ENCODE measurements at places on chromosomes 2 and 18. TPM values are rescaled to one million over a fixed set of nuclear protein-coding genes. Genes with fewer than 3 reads are reported as not detected.

DNA sequence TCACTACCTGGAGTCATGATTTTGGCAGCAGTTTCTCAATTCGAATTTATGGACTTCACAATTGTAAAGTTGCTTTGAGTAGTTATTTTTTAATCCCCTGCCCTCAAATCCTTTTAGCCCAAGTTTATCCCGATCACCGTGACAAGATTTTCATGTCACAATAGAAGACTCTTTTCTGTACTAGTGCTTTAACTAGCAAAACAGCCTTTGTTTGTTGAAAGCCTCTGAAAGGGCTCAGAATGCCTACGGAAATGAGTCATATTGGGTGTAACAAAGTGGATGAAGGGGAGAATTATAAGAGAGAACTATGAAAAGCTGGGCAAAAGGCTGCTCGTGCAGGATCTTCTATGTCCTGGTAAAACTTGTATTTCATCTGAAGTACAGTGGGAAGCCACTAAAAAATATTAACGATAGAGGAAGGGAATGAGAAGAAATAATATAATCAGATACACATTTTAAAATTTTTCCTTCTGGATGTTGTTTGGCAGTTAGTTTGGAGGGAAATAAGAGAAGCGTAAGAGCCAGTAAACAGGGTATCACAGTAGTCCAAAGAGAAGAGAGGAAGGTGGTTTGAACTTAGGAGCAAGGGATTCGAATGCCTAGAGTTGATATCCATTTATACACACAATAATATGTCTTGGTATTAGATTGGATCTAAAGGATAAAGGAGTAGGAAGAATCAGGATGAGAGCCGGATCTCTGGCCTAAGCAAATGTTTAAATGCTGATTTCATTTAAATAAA, 114.9 kb downstream of the GALNT13 start:
- DNase-seq, result no peak

DNA sequence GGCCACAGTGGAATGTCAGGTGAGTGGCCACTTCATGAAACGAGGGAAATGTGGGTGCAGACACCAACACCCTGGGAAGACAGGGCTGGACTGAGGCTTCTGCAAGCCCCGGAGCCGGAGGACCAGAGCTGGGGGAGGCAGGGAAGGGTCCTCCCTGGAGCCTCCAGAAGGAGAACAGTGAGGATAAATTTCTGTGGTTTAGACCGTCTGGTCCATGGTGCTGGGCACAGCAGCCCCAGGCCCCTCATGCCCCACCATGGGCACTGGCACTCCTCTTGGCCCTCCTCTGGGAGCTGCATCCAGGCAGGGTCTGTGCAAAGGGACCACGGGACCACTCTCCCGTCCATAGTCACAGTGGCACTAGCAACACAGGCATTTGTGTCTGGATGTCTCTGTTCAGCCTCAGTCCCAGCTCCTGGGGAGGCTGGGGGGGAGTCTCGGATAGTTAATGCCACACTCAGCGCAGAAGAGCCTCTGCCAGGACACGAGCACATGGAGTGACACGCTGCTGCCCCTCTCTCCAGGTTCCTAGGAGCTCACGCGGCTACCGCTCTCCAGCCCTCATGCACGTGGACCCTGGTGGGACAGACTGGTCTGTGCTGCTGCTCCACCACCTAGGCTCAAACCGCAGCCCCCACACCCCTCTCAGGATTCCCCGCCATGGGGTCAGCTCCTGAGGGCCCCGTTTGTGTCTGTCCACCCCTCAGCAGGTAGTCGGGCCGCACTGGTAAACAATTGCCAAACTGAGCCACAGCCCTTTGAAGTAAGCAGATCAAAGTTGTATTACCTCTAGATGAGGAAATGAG, 305.9 kb upstream of the SALL3 start:
- DNase-seq, result no peak

- DNase-seq, result no peak
These were observed 46.7 kb downstream of the FANCL start for GRCh38 chr2:58194458-58194857.

GRCh38 chr2:191682126-191682525, 4.2 kb downstream of the NABP1 start:
- no peak for DNase-seq

- peak; percentile 25 for DNase-seq
These were observed 675 bp downstream of the PRKD3 start for GRCh38 chr2:37323781-37324535.

GRCh38 chr2:62971936-62972335, 78.7 kb upstream of the OTX1 start:
- no peak for DNase-seq

DNA sequence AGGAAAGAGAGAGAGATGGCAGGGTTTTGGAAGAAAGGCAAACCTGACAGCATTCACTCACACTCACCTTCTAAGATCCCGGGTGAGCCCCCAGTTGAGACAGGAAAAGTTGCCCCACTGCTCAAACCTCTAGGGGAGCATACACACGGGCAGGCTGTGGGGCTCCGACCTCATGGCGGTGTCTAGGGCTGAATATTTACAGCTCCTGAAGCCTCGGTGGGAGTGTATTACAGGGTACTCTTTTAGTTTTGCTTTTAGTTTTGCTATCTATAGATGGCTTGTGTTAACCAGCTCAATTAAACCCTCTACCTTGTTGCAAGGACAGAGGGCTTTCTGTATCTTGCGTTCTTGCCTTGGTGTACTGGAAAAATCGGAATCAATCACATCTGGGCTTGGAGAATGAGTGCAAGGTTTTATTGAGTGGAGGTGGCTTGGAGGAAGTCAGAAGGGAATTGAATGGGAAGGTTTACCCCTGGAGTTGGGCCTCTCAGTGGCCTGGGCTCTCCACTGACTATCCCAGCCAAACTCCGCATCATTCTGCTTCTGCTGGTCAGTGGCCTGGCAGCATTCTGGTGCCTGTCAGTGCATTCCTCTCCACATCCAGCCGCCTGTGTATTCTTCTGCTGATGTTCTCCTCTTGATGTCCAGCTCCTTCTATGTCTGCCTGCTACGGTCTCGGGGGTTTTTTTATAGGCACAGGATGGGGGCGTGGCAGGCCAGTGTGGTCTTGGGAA, 10.1 kb upstream of the IFIH1 start:
- DNase-seq, result no peak

GRCh38 chr2:16187482-16187817, 247.1 kb downstream of the MYCN start:
- no peak for DNase-seq

DNA sequence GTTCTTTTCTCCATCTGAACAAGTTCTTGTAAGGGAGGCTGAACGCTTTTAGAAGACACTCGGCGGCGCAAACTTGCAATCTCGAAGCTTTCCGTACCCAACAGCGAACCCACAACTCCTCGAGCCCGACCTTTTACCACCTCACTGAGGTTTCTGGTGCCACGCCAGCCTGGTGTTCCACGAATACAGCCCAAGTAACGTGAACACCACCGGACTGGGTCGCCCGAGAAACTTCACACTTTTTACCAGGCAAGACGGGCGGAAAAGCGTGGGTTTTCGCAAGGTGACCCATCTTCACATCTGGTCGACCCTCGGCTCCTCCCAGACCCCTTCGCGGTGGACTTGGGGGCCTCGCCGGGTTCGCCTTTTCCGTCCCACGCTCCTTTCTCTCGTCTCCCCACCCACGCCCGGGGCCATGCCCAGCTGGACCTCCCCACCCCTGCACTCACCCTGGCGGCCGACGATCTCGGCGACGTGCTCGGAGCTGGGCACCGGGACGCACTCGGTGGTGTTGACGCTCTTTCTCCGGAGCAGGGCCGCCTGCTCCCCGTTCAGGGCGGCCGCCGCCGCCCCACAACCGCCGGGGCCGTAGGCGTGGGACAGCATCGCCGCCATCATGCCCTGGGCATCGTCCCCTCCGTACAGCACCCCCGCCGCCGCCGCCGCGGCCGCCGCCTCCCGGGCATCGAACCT, 1.2 kb downstream of the MEX3C start:
- peak; percentile 56 for DNase-seq

DNA sequence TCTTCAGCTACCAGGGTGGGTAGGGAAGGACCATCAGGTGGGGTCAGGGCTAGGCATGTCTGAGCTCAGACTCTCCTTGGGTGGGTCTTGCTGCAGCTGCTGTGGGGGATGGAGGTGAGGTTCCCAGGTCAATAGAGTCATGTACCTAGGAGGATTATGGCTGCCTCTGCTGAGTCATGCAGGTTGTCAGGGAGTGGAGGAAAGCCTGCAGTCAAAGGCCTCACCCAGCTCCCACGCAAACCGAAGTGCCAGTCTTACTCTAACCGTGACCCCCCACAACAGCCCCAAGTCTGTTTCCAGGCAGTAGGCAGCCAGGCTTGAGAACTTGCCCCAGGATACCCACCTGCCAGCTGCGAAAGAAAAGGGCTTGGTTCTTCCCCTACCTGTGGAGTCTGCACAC, 113.6 kb upstream of the GALNT5 start:
- DNase-seq, result no peak

DNA sequence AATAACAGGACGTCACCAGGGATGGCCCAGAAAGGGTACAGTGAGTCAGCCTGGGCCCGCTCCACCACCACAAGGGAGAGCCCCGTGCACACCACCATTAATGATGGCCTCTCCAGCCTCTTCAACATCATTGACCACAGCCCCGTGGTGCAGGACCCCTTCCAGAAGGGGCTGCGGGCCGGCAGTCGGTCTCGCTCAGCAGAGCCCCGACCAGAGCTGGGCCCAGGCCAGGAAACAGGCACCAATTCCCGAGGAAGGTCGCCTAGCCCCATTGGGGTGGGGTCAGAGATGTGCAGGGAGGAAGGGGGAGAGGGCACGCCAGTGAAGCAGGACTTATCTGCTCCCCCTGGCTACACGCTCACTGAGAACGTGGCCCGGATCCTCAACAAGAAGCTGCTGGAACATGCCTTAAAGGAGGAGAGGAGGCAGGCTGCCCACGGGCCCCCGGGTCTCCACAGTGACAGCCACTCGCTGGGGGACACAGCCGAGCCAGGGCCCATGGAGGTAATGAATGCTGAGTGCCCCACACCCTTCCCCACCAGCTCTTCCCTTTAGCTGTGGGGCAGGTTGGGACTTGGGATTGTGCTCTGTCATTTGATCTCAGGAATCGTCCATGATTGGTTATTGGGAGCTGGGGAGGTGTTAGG, 120.5 kb downstream of the MTCL1 start:
- DNase-seq, result no peak

- no peak for DNase-seq
These were observed 1410.4 kb upstream of the ZEB2 start for GRCh38 chr2:145930318-145930717.

DNA sequence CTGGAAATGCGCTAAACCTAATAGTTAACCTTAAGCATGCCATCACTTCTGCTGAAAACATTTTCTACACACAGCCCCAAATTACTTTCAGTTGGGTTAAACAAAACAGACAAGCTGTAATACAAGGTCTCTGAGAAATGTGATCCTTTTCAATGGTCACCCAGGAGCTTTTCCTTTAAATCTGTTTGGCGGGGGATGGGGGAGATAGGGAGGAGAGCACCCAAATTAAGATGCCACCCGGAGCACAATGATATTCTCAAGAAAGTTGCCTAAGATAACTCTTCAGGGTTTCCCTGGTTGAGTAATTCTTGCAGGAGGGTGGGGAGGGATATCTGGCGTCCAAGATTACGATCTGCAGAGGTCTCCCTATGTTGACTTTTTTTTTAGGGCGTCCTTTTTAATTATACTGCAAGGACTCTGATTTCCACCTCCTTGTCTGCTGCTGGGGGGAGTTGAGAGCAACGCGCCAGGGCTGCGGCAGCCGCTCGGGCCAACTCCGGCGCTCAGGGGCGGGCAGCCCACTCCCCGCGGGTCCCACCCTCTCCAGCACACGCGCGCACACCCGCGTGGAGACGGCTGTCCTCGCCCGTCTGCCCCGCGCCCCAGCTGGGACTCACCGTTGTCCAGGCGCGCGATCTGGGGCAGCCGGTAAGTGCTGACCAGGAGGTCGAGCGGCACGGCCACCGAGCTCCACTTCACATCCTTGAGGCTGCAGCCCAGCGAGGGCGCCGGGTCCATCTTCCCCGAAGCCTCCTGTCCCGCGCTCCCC, 807 bp downstream of the GAREM1 start:
- DNase-seq, result peak; percentile 12

Gene BMP10
- not detected for total RNA-seq

Gene KCNF1
- not detected for total RNA-seq

Gene GPR45
- total RNA-seq, result not detected

Gene KCMF1
- 115 TPM for total RNA-seq

Gene USP34
- total RNA-seq, result 104 TPM
